ENCODE measurements at places on chromosomes 11 and 22. TPM values are rescaled to one million over a fixed set of nuclear protein-coding genes. Genes with fewer than 3 reads are reported as not detected.

CRYAB gene
- 325 TPM for total RNA-seq

CACNA1I gene
- total RNA-seq: 0.14 TPM

KCNE3 gene
- total RNA-seq: 8.3 TPM

MPZL2 gene
- total RNA-seq: 58.1 TPM

BUD13 gene
- total RNA-seq: 5.8 TPM

FOSL1 gene
- total RNA-seq: 143 TPM

IGLL5 gene
- not detected for total RNA-seq

APLNR gene
- 4.3 TPM for total RNA-seq

PDE2A gene
- total RNA-seq: 37.1 TPM

GAB4 gene
- total RNA-seq: not detected

ASRGL1 gene
- total RNA-seq: 20.2 TPM

MS4A2 gene
- 5.9 TPM for total RNA-seq

SLC35C1 gene
- 18.8 TPM for total RNA-seq

TRIM48 gene
- not detected for total RNA-seq

SLC22A12 gene
- not detected for total RNA-seq

MRGPRX3 gene
- total RNA-seq: 0.78 TPM

MICALL1 gene
- total RNA-seq: 49.3 TPM

PATE4 gene
- total RNA-seq: not detected

FDXACB1 gene
- total RNA-seq: 0.71 TPM

TCN2 gene
- 33.9 TPM for total RNA-seq

All from thoracic aorta (tissue), 2 donors.